ENCODE measurements at places on chromosomes 7 and 10. TPM values are rescaled to one million over a fixed set of nuclear protein-coding genes. Genes with fewer than 3 reads are reported as not detected.

- peaks cover 1% of the 10 kb centered on the region for H3K4me1 ChIP-seq
- no peak overlapping the region for H3K4me3 ChIP-seq
- H3K27me3 ChIP-seq: peaks cover 2% of the 10 kb centered on the region
- DNase-seq: no peak
- no peak overlapping the region for H3K27ac ChIP-seq
These were observed 167.8 kb downstream of the HDAC9 start for GRCh38 chr7:18663321-18663720.

DNA sequence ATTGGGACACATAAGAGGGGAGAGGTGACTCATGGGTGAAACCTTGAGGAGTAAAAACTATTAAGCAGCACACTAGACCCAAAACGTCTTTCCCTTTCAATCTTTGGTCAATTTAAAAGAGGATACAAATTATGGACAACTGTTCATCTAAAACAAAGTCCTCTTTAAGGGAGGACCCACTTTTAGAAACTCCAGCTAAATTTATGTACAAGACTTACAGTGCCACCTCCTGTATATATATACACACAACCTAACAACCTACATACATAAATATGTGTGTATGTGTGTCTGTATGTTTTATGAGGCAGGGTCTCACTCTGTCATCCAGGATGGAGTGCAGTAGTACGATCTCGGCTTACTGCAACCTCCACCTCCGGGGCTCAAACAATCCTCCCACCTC, 18.1 kb upstream of the ZC3HAV1 start:
- H3K36me3 ChIP-seq: no peaks in the 10 kb centered on the region
- no peak overlapping the region for H3K27ac ChIP-seq
- peaks cover 29% of the 10 kb centered on the region for H3K4me1 ChIP-seq
- DNase-seq: no peak
- peaks cover 6% of the 10 kb centered on the region for H3K27me3 ChIP-seq

- peaks cover 24% of the 10 kb centered on the region for H3K4me1 ChIP-seq
- peak overlapping the region; percentile 92 for H3K4me3 ChIP-seq
These were observed 5.4 kb downstream of the ZC3HAV1 start for GRCh38 chr7:139104091-139104450.

GRCh38 chr10:102656791-102657371, 12.6 kb downstream of the TRIM8 start:
- H3K4me3 ChIP-seq: no peak overlapping the region
- H3K4me1 ChIP-seq: peaks cover 72% of the 10 kb centered on the region
- H3K36me3 ChIP-seq: peaks cover 53% of the 10 kb centered on the region
- DNase-seq: no peak

DNA sequence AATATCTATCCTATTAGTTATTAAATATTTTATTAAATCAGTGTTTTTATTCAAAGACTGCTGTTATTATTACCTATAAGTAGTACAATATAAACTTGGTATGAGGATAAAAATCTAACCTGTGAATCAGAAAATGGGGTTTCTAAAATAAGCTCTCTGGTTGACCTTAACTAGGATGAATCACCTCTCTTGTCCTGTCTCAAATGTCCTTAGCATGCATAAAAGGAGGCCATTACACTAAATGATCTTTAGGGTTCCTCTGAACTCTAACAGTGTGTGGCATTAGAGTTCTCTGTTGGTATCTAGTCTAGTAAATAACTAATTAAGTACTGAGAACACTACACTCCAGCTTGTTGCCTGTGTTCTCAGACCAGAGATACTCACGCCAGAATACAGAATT, 143.1 kb upstream of the LRRTM3 start:
- no peaks in the 10 kb centered on the region for H3K4me1 ChIP-seq
- no peak for DNase-seq
- H3K27ac ChIP-seq: no peak overlapping the region
- H3K36me3 ChIP-seq: no peaks in the 10 kb centered on the region
- no peaks in the 10 kb centered on the region for H3K27me3 ChIP-seq

- H3K4me1 ChIP-seq: no peaks in the 10 kb centered on the region
- peaks cover 35% of the 10 kb centered on the region for H3K27me3 ChIP-seq
- DNase-seq: peak; percentile 36
- no peak overlapping the region for H3K27ac ChIP-seq
- no peak overlapping the region for H3K4me3 ChIP-seq
- H3K36me3 ChIP-seq: no peaks in the 10 kb centered on the region
These were observed 29.4 kb upstream of the AMPH start for GRCh38 chr7:38660427-38661099.

- H3K4me1 ChIP-seq: no peaks in the 10 kb centered on the region
- peak; percentile 42 for DNase-seq
- no peaks in the 10 kb centered on the region for H3K36me3 ChIP-seq
- no peak overlapping the region for H3K4me3 ChIP-seq
- H3K27ac ChIP-seq: no peak overlapping the region
These were observed 217.8 kb upstream of the HPS1 start for GRCh38 chr10:98664329-98665042.

DNA sequence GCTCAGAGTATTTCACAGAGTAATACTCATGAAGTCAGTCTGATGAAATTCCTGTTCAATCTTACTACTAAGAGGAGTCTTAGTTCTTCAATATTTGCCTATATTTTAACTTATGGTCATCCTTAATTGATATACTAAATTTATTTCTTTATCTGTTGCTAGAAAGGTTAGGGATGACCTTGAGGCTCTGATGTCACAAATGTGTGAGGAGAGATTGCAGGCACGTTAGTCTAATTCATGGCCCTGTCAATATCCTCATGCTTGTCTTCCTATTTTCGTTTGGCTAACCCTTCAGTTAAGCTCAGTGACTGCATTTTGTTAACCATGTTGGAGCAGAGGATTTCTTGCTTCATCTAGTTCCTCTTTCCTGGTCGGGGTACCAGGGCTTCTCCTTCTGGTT, 704.7 kb upstream of the COBL start:
- no peaks in the 10 kb centered on the region for H3K36me3 ChIP-seq
- H3K27me3 ChIP-seq: no peaks in the 10 kb centered on the region

- no peaks in the 10 kb centered on the region for H3K36me3 ChIP-seq
- no peaks in the 10 kb centered on the region for H3K27me3 ChIP-seq
- DNase-seq: no peak
- H3K4me1 ChIP-seq: no peaks in the 10 kb centered on the region
- no peak overlapping the region for H3K4me3 ChIP-seq
These were observed 444.3 kb upstream of the VSTM2A start for GRCh38 chr7:54097886-54098285.

GRCh38 chr10:15486404-15486803, 115.3 kb upstream of the FAM171A1 start:
- H3K4me3 ChIP-seq: no peak overlapping the region
- no peaks in the 10 kb centered on the region for H3K36me3 ChIP-seq
- H3K27me3 ChIP-seq: peaks cover 7% of the 10 kb centered on the region
- DNase-seq: no peak
- H3K27ac ChIP-seq: no peak overlapping the region

DNA sequence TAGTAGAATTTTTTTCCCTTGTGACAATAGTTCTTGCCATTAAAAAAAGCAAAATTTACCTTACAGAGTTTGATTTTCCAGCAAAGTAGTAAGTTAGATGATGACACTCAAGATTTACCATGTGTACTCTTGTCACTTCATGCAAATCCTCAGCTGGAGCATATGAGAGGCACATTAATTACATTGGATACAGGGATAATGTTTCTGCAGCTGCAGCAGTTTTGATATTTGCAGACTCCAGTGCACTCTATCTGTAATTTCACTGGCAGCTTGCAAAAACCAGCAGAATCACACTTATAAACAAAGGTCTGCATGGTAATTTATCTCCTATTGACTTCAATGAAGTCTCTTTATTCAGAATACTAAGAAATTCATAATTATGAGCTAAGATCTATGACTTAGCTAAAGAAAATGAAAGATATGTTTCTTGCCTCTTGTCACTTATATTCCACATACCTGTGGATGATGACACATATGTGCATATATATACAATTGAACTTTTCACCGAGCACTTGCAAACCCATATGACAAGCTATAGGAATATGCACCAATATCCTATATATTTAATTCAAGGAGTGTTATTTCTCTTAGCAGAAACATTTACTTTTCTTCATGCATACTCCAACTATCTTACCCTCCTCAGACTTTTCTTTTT, 530.6 kb downstream of the PHTF2 start:
- H3K4me3 ChIP-seq: no peak overlapping the region
- no peaks in the 10 kb centered on the region for H3K27me3 ChIP-seq
- H3K4me1 ChIP-seq: no peaks in the 10 kb centered on the region
- no peak overlapping the region for H3K27ac ChIP-seq

GRCh38 chr10:94010886-94011285, 17.2 kb downstream of the PLCE1 start:
- H3K36me3 ChIP-seq: no peaks in the 10 kb centered on the region
- H3K27me3 ChIP-seq: peaks cover 4% of the 10 kb centered on the region
- no peaks in the 10 kb centered on the region for H3K4me1 ChIP-seq
- no peak overlapping the region for H3K27ac ChIP-seq
- DNase-seq: no peak

The AMZ1 gene
- total RNA-seq: 0.88 TPM

The TAS2R5 gene
- total RNA-seq: 0.91 TPM
